Epithelial cell of alveolus of lung (primary cell): ENCODE measurements at places on chromosomes 6 and 20. TPM values are rescaled to one million over a fixed set of nuclear protein-coding genes. Genes with fewer than 3 reads are reported as not detected.

The ORC3 gene
- total RNA-seq = 16.3 and 18.6 TPM in 2 replicates

The KHDC1L gene
- total RNA-seq = not detected in 2 replicates

The SIRPB1 gene
- 0.78 TPM in 1 of 2 replicates, not detected in the other for total RNA-seq

The TRIM15 gene
- not detected in 2 replicates for total RNA-seq

The NR2E1 gene
- total RNA-seq = not detected in 2 replicates

The LY6G5C gene
- 0.64 and 1.4 TPM in 2 replicates for total RNA-seq
